ENCODE measurements at places on chromosomes 16 and 17. TPM values are rescaled to one million over a fixed set of nuclear protein-coding genes. Genes with fewer than 3 reads are reported as not detected.
A peak's percentile ranks its signal among the peaks of the same experiment; 100 is the strongest.

- DNase-seq, result peak; percentile 73
Observed at GRCh38 chr17:38451030-38451839, 23.0 kb downstream of the ARHGAP23 start.

GRCh38 chr17:37888881-37889280 is 35.3 kb upstream of the TBC1D3K start:
- DNase-seq, result no peak

- DNase-seq, result peak; percentile 93
Observed at GRCh38 chr16:82888591-82889001, 261.8 kb downstream of the CDH13 start.

GRCh38 chr16:5865236-5865635 is 767.6 kb upstream of the EEF2KMT start:
- no peak for DNase-seq

The FNDC8 gene
- total RNA-seq, result not detected

The C16orf54 gene
- total RNA-seq, result 3.5 TPM

All from H4 (cell line).